Fibroblast of skin of scalp (primary cell): ENCODE measurements at places on chromosomes 7 and 10.

GRCh38 chr7:25908154-25908949 is 243.6 kb upstream of the NFE2L3 start:
- no peak for DNase-seq

- DNase-seq: peak; percentile 81
Measured at GRCh38 chr7:47314728-47315607, 266.9 kb downstream of the TNS3 start.

DNA sequence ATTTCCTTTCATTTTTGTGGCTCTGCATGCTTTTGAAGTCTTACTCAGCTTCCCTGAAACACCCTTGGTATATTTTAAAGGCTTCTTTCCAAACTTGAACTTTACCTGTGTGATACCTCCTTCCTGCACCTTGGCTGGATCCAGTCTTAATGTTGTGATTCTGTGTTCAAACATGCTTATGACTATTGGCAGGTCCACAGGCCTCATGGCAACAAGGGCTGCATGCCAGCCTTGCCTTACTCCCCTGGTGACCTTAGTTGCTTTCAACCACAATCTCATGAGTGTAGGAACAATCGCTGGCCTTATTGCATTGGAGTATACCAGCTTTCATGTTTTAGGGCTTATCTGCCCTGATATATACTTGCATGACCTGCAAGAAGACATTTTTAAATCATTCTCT is 238.7 kb downstream of the KIF20B start:
- no peak for DNase-seq

DNA sequence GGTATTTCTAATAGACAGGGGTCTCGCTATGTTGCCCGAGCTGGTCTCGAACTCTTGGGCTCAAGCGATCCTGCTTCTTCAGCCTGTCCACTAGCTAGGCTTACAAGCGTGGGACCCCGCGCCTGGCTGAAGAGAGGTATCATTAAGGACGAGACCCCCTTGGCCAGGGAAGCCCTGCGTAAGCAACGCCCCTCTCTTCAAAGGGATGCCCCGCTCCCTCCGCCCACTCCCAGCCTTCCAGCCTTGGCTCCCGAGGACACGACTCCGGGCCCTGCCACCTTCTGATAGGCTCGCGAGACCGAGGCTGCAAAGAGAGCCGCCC is 220 bp upstream of the ZKSCAN5 start:
- no peak for DNase-seq

DNA sequence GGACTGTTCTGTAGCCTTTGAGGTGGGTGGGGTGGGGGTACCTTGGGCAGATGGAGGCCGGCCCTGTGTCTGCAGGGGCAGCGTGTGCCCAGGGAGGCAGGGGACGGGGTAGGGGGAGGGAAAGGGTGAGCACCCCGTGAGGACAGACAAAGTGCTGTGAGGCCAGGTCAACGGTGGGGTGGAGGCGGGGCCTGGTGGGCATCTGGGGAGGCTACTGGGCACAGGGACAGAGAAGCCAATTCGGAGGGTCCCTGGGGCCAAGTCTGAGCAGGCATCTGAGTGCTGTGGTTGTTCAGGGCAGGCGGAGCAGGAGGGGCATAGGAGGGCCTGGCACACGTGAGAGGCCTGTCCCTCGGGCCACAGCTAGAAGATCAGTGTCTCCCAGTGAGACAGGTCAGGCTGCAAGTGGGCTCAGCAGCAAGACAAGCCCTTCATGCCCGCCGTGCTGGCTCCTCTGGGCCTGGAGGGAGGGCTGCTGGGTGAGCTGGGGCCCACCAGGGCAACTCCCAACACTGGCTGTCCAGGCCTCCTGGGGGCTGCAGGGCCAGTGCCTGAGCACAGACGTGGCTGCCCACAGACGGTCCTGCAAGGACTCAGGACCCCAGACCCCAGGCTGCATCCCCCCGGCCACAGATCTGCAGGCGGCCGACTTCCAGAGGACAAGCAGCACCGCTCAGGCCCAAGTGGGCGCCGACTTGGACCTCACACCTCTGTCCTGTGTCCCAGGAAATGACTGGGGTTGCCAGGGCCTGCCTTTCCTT is 26.4 kb upstream of the KNDC1 start:
- DNase-seq: no peak

DNA sequence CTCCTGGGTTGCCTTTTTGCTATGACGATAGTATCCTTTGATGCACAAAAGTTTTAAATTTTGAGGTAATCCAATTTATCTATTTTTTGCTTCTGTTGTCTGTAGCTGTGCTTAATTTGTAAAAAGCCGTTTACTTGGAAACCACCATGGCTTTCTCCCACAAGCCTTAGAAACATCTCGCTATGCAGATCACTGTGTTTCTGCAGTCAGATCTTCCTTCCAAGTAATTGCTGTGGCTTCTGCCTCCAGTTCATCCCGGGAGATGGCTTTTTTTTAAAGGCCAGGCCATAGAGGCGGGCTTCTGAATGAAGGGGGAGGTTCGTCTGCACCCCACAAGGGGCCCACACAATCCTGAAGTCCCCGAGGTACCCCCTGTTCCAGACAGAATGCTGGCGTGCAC is 48.3 kb upstream of the OCM2 start:
- no peak for DNase-seq

GRCh38 chr10:54800741-54801421 is at the start of gene PCDH15:
PCDH15 (minus strand) TSS chr10:54801231; CDS start chr10:54664262, 136,969 bp downstream.
- peak; percentile 24 for DNase-seq

GRCh38 chr10:5666008-5666840 is at the start of gene ASB13:
ASB13 (minus strand) TSS chr10:5666595; CDS start chr10:5666551, 44 bp downstream.
- peak; percentile 51 for DNase-seq

DNA sequence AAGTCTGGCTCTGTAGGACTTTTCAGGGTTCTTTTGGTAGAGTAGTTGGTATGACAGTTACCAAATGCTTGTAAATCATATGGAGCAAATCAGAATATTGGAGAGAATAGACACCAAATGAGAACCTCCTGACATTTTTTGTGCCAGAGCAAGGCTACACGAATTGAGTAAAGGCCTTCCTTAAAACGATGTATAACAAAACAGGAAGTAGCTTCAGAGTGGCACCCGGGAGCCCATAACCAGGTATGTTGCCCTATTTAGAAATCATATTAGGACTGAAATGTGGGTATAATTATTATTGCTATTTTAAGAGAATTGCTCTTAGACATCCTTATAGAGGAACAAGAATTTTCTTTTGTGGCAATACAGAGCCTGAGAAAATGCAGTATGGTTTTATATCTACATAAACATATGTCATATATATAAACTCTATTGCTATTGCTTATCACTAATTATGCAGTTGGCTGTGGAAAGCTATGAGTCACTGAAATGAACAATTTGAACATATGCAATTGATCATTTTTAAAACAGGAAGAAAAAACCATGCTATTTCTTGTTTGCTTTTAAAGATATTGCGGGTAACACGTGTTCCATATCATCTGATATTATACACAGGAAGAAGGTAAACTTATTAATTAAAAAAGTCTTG is 197.4 kb upstream of the MTPN start:
- no peak for DNase-seq

DNA sequence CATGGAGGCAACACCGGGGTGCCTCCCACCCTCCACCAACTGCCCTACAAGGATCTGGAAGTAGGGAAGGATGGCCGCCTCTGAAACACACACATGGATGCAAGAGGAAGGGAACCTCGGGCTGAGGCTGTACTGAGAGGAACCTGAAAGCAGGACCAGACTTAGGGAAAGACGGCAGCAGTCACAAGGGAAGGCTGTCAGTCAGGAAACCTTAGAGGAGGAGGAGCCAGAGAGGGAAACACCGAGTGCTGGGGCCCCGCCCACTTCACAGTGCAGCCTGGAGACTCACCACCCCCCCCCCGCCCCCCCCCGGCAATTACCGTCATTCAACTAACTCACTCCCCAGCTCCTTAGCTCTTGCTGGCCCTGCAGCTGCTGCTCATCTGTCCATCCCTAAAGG is 2.5 kb downstream of the CYREN start:
- DNase-seq: no peak

DNA sequence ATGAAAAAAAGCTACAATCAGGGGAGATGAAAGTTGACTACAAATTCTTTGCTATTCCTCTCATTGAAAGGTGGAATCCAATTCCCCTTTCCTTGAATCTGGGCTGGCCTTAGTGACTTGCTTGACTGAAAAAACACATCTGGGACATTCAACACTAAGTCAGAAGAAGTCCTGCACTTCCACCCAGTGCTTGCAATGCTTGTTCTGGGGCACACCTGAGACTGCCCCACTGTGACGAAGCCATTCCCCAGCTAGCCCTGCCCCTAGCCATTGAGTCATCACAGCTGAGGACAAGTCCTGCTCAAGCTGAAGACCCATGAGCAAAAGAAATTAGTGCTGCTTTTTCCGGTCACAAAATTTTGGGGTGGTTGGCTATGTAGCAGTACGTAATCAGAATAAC is 19.2 kb upstream of the GRID1 start:
- no peak for DNase-seq

DNA sequence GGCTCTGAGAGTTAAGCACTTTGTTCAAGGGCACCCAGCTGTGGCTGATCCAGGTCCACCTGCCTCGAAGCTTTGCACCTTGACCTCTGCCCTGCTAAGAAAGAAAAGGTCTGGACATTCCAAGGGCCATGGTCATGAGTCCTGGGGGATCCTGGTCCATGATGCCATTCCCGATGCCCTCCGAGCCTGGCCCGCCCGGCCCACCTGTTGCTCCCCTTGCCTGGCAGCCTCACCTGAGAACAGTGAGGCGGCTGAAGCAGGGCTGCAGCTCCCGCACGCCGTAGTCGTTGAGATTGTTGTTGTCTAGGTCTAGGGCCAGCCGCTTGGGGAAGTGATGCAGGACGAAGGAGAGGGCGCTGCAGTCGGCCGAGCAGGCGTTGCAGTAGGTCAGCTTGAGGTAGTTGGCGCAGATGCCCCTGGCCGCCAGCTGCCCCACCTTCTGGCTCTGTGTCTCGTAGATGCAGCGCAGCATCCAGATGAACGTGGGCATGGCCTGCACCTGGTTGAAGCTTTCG is 27.5 kb downstream of the NOD1 start:
- DNase-seq: no peak
